ENCODE measurements at places on chromosomes 11 and 22. TPM values are rescaled to one million over a fixed set of nuclear protein-coding genes. Genes with fewer than 3 reads are reported as not detected.

IGLL1 gene
- not detected for total RNA-seq

NPAS4 gene
- not detected for total RNA-seq

FOLH1 gene
- total RNA-seq, result 0.14 TPM

RASGRP2 gene
- total RNA-seq, result 0.71 TPM

CRYBB3 gene
- not detected for total RNA-seq

GSTT2 gene
- 0.14 TPM for total RNA-seq

MYO7A gene
- 0.09 TPM for total RNA-seq

ENTHD1 gene
- total RNA-seq, result not detected

PLAAT3 gene
- 18.5 TPM for total RNA-seq

MRGPRX3 gene
- total RNA-seq, result not detected

IL18BP gene
- total RNA-seq, result 1.7 TPM

TH gene
- not detected for total RNA-seq

CRYAB gene
- total RNA-seq, result 12.7 TPM

OR5P2 gene
- not detected for total RNA-seq

GAB2 gene
- 11.7 TPM for total RNA-seq

OR2AT4 gene
- total RNA-seq, result not detected

IL17REL gene
- not detected for total RNA-seq

SLC37A2 gene
- 0.18 TPM for total RNA-seq

SEC14L3 gene
- under 0.01 TPM for total RNA-seq

CALCA gene
- not detected for total RNA-seq

TPBGL gene
- total RNA-seq, result not detected

PPP1CA gene
- 148 TPM for total RNA-seq

RIMBP3B gene
- total RNA-seq, result 0.14 TPM

RASL10A gene
- not detected for total RNA-seq

TUBA8 gene
- total RNA-seq, result 0.43 TPM

Measured in smooth muscle cell of bladder (primary cell).